ENCODE measurements at places on chromosomes 3 and 15.

DNA sequence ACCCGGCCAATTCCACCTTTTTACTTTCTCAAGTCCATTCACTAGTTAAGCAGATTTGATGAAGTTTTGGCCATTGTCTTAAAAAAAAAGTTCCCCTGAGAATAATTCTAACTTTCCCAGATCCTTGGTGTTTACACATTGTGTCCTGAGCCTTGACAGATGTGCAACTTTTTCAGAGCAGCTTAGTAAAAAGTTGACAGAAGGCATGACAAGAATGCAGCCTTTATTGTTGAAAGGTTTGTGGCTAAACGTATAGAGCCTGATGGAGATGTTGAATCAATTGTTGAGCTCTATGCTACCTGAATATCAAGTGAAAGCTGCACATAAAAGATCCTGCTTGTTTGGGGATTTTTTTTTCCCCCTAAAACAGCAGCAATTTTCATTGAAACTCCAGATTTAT, 75.3 kb upstream of the CMTM7 start:
- no peak for DNase-seq

- no peak for DNase-seq
Observed at GRCh38 chr15:60989696-60990095, 239.4 kb downstream of the RORA start.

DNA sequence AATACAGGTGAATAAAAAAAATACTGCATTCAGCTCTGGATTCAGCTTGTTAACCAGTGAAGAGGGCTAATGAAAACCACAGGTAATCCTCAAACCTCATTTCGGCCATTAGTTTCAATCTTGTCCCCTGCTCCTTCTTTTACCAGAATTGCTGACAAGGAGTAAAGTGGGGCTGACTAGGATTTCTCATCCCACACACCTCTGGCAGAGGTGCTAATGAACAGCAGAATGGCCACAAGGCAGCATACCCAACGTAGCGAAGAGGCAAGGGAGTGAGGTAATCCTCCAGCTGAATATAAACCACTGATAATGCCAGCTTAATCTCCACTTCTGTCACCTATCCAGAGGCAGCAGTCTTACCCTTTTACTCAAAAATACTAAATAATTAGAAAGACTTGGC, 248.8 kb upstream of the CDIN1 start:
- no peak for DNase-seq

DNA sequence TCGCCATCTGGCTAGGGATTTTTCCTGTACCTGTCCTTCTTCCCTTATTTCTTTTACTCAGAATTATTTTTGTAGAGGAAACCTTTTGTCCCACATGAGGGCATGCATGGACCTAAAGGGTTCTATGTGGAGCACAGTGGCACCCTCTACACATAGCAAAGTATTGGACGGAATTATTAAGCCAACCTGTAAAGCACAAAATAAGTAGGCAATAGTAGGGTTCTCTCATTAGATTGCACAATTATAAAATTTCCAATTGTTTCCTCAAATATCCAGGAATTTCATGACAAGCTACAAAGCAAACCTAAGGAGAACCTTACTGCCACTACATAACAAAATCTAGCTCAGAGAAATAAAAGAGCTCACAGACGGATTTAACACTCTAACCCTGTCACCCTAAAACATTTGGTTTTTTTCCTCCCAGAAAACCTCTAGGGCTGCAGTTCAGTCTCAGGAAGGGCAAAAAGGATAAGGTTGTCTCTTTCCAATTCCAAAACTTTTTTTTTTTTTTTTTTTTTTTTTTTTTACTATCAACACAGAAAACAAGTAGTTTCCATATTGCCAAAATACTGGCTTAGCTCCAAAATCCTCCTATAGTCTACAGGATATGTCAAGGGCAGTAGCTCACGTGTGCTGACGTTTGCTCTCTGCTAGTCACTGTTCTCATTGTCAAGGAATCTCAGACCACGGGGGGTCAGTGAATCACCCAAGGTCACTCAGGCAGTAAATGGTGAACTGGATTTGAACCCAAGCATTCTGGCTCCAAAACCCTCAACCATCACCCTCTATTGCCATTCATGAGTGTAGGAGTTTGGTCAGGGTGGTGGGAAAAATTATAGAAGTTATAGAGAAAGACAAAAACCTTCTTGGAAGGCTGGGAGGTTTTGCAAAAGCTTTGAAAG, 52.3 kb downstream of the NCEH1 start:
- DNase-seq = no peak

DNA sequence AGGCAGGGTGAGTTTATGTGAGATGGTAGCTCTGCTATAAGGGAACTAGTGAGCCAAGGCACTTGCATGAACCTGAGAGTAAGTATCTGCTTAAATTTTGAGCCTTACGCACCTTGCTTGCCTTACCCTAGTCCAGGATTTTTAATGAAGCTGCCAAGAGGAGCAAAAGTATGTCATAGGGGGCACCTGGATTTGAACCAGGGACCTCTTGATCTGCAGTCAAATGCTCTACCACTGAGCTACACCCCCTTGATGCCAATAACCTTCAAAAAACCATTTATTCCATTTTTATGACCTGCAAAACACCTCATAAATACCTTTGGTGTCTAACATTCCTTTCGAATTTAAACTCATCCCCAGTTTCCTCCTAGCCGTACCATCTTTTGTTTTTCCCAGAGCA, 88.3 kb upstream of the ACP3 start:
- no peak for DNase-seq

Data from GM23338 (cell line).